ENCODE measurements at places on chromosomes 5 and 9.

GRCh38 chr5:7088849-7089248, 307.1 kb upstream of the ADCY2 start:
- DNase-seq, result no peak

DNA sequence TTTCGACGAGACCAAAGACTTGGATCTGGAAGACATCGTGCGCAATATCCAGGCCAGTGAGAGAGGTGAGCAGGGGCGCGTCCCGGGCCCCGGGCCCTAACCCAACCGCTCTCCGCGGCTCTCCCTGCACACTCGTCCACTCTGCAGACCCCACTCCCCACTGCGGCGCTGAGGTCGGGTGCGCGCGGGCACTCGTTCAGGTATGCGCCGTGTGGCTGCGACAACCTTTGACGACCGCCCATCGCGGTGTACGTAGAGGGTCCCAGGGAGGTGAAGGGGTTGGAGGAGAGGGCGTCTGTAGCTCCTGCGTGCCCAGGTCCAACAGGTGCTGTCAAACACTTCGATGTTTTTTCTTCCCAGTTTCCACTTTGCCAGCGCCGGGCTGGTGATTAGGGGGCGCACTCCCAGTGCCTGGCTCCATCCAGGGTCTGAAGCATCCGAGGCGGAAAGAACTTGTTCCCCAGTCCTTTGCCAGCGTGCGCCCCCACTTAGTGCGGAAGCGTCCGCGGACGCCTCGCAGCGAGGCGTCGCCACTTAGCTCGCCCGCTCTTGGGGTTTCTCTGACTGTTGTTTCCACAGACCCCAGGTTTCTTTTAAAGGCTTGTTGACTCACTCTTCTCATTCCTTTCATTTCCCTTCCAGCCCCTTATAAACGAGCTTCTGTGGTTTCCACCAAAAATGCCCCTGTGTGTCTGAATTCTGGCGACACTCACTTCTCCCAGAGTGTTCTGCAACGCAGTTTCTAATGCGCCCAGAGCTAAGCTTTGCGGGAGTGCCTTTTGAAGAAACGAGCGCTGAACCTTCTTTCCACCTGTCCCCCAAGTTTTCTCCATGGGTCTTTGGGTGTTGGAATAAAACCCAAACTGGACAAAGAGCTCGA, 1.6 kb downstream of the NPR3 start:
- DNase-seq, result no peak

- no peak for DNase-seq
Measured at GRCh38 chr9:93316726-93317494, 133.0 kb downstream of the WNK2 start.

DNA sequence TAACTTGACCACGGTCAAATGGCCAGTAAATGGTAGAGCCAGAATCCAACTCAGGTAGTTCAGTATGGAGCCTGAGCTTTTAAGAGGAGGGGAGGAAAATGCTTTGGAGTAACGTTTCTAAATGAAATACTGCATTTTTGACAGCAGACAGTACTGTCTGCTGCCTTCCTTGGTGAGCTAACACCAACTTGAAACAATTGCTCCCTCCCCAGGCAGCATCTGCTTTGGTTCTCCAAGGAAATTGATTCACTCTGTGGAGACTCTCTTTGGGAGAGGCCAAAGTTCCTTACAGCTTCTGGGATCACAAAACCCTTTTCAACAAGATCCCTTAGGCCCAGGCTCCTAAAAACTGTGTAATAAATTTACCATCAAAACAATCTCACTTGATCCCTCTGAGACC, 75.2 kb upstream of the SSBP2 start:
- no peak for DNase-seq

DNA sequence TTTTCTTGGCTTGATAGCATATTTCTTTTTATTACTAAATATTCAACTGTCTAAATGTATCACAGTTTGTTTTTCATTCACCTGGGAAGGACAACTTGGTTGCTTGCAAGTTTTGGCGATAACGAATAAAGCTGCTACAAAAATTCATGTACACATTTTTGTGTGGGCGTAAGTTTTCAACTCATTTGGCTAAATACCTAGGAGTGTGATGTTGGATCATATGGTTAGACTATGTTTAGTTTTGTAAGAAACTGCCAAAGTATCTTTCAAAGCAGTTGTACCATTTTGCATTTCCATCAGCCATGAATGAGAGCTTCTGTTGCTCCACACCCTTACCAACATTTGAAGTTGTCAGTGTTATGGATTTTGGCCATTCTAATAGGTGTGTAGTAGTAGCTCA, 428.0 kb downstream of the ACTL7B start:
- DNase-seq, result no peak

DNA sequence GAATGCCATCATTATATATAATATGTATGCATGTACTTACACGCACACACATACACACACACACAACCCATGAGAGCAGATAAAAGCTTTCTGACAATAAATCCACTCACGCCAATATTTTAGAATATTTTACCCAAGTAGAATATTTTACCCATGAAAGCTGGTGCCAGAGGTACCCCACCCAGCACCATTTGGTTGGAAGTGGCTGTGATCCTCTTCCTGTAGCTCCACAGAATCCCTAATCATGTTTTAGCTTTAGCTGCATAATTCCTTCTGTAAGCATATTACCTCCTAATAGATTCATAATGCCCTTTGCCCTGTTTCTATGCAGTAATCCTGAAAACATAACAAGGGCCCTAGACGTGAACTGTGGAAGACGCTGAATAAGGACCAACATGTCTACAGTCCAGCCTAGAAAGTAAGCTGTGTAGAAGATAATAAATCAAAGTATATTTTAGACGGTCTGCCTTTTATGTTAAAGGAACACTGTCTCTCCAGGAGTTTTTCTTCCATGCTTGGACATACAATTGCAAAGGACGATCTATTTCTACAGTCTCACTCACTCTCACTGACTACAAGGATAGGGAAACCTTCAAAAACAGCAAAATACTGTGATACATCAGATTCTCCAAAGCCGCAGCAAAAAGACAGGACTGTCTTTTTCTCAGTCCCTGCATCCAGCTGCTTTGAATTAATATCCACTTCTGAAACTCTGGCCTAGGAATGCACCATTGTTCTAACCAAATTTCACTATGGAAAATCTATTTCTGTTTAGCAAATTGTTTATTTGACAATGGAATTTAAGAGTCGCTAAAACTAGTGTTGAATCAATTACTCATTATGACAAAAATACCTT, 98.2 kb downstream of the USP20 start:
- no peak for DNase-seq

GRCh38 chr5:7886849-7887475, 18.0 kb downstream of the MTRR start:
- no peak for DNase-seq

GRCh38 chr9:7336356-7337065, 463.1 kb downstream of the DMAC1 start:
- DNase-seq, result no peak

DNA sequence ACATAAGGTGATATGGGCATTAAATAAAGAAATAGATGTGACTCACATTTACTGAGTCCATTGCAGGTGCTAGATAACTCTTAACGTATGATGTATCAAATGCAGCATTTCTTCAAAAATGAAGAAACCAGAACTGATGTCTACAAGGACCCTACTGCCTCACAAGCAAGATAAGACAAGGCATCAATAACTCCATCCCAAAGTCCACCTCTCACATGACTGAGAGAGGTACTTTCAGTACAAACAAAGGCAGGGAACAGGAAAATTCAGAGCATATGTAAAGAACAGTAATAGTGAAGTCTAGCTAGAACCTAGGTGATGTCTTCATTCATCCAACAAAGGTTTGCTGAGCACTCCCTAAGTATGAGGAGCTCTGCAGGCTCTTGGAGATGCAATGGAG, 54.7 kb downstream of the KLHL3 start:
- DNase-seq, result no peak

- peak; percentile 45 for DNase-seq
Measured at GRCh38 chr5:141135030-141135717, at the start of gene PCDHB5. Gene PCDHB5 (plus strand): TSS chr5:141135206. CDS start chr5:141135435, 229 bp downstream.

GRCh38 chr5:159458217-159458711, 128.0 kb upstream of the IL12B start:
- DNase-seq, result no peak

DNA sequence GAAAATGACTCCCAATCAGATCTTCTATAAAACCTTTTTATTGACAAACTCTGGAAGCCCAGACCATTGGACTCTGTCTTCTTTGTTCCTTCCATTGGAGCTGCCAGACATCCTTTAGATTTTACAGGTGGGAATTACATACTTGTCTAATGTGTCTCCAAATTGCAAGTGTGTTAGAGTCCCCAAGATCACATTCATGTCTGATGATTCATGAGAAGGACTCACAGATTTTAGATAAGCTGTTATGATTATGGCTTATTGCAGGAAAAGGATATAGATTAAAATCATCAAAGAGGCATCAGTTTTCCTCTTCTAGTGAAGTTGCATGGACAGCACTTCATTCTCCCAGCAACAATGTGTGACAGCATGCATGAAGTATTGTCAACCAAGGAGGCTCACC, 70.4 kb downstream of the MUSK start:
- DNase-seq, result no peak

DNA sequence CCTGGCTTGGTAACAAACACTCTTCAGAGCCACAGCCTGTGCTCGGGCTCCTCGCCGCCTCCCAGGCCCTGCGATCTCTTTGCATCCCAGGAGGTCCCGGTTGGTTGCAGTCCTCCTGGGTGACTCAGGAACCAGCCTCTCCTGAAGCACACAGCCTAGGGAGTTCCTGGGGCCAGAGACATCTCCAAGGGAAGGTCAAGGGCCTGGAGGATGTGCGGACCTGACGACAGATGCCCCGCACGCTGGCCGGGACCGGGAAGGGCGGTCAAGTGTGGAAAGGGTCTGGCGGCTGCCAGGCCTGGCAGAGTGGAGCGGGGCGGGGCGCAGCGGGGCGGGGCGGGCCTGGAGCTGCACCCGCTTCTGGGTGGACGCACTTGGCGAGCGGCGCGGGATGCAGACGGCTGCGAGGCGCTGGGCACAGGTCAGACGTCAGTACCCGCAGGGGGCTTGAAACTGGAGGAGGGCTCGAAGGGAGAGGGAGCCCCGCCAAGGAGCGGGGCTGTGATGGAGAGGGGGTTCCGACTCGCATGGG, 45.0 kb upstream of the PRSS3 start:
- DNase-seq, result no peak

GRCh38 chr5:145293716-145294115, 541.4 kb downstream of the PRELID2 start:
- no peak for DNase-seq

GRCh38 chr9:130199605-130200004, 27.4 kb downstream of the NCS1 start:
- no peak for DNase-seq

DNA sequence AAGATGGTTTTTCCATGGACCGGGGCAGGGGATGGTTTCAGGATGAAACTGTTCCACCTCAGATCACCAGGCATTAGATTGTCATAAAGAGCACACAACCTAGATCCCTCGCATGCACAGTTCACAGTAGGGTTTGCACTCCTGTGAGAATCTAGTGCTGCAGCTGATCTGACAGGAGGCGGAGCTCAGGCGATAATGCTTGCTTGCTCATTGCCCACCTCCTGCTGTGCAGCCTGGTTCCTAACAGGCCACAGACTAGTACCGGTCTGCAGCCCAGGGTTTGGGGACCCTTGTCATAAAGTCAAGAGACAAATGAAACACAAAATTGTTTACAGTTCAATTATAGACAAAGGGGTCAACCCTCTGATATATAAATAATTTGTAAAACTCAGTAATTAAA, 101.7 kb downstream of the RANBP17 start:
- no peak for DNase-seq
